Aorta (tissue), 5 donors: ENCODE measurements at places on chromosomes 5 and 9. TPM values are rescaled to one million over a fixed set of nuclear protein-coding genes. Genes with fewer than 3 reads are reported as not detected.

Gene FCN2
- polyA plus RNA-seq = not detected

Gene CDKN2A
- 6.8 TPM for polyA plus RNA-seq

Gene SAXO1
- not detected for polyA plus RNA-seq

Gene SLC27A6
- not detected for polyA plus RNA-seq

Gene SLU7
- polyA plus RNA-seq = 58.4 TPM

Gene SVEP1
- polyA plus RNA-seq = 0.63 TPM

Gene DPYSL3
- 85.1 TPM for polyA plus RNA-seq

Gene CCDC152
- 1.6 TPM for polyA plus RNA-seq

Gene GRM6
- polyA plus RNA-seq = not detected

Gene ZNF462
- 3.4 TPM for polyA plus RNA-seq

Gene GPR150
- not detected for polyA plus RNA-seq

Gene HABP4
- 66.9 TPM for polyA plus RNA-seq

Gene ST8SIA4
- polyA plus RNA-seq = 0.10 TPM

Gene ANKRD33B
- polyA plus RNA-seq = 0.75 TPM

Gene LYSMD3
- polyA plus RNA-seq = 12.6 TPM

Gene DND1
- polyA plus RNA-seq = 2.1 TPM

Gene SLC22A4
- polyA plus RNA-seq = 1.7 TPM

Gene SPINK7
- polyA plus RNA-seq = 1.6 TPM

Gene IGFBPL1
- 0.72 TPM for polyA plus RNA-seq

Gene CEP120
- 10.5 TPM for polyA plus RNA-seq

Gene FAM221B
- not detected for polyA plus RNA-seq

Gene FAXDC2
- polyA plus RNA-seq = 14.0 TPM

Gene ISL1
- not detected for polyA plus RNA-seq

Gene BAG1
- polyA plus RNA-seq = 190 TPM

Gene AJM1
- polyA plus RNA-seq = 0.63 TPM

Gene NLN
- polyA plus RNA-seq = 7.0 TPM

Gene SPRY4
- 8.1 TPM for polyA plus RNA-seq

Gene LIX1
- polyA plus RNA-seq = not detected

Gene FOXD4L3
- not detected for polyA plus RNA-seq

Gene LHX3
- polyA plus RNA-seq = not detected

Gene TOR4A
- polyA plus RNA-seq = 6.0 TPM
